ENCODE measurements at places on chromosomes 7 and 10. TPM values are rescaled to one million over a fixed set of nuclear protein-coding genes. Genes with fewer than 3 reads are reported as not detected.

ACSM6 gene
- 7.2 TPM for total RNA-seq

COL17A1 gene
- 5.7 TPM for total RNA-seq

DNA sequence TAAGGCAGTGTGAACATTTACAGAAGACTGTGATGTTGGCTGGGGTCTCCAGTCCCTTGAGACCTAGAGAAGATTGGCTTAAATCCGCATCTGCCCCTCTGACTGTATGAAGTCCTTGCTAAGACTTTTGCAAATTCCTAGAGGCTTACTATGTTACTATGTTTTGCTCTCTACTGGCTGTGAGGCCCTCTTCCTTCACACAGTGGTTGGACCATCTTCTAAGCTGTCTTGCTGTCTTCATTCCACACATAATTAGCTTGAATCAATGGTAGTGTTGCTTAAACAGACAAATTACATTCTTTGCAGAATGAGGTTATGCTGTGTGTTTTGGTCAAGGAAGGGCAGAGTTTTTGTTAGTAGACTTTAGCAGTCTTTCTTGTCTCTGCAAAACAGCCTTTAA lies 658.0 kb downstream of the TYW1 start:
- H3K27ac ChIP-seq: no peak overlapping the region
- no peaks in the 10 kb centered on the region for H3K4me1 ChIP-seq
- H3K27me3 ChIP-seq: no peaks in the 10 kb centered on the region

- H3K27me3 ChIP-seq: no peaks in the 10 kb centered on the region
- peak within 1 kb of the TSS; percentile 18 for H3K27ac ChIP-seq
- H3K4me1 ChIP-seq: peaks cover 19% of the 10 kb centered on the region
These were observed at the start of gene UPK3B for GRCh38 chr7:76509931-76510877. Gene UPK3B (plus strand): TSS chr7:76510552. CDS start chr7:76510653, 101 bp downstream.

DNA sequence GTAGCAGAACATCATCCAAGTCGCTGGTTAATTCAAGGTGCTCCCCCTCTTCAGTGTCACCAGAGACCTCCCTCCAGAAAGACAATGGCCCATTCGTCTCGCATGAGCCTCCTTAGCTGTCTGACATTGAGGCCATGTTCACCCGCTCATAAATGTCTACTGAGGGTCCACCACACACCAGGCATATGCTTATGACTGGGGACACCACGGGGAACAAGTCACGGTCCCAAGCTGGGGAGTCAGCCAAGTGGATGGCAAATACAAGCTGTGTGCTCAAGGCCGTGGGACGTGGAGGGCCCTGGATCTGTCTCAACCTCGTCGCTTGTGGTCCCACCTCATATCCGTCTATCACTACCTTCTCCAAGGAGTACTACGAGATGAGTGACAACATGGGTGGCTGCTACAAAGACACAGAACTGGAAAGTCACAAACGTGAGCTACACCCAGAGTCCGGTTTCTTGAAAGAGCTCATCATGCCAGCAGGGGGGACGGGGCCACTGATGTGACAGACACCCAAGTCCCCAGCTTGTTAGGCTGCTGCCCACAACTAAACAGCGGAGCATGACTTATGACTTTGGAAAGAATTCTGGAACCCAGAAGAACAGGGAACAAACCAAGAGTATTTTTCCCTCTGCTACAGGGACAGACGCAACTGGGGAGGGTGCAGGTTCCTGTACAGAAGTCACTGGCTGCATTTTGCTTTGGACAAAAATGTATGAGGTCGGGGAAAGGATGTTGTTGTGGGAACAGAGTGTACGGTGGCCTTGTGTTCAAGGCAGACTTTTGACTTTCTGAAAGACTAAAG lies 189.6 kb downstream of the COBL start:
- no peaks in the 10 kb centered on the region for H3K4me1 ChIP-seq
- H3K4me3 ChIP-seq: no peak overlapping the region
- no peak for DNase-seq
- peak overlapping the region; percentile 2 for H3K27ac ChIP-seq
- no peaks in the 10 kb centered on the region for H3K27me3 ChIP-seq
- H3K36me3 ChIP-seq: no peaks in the 10 kb centered on the region

- H3K36me3 ChIP-seq: no peaks in the 10 kb centered on the region
- DNase-seq: no peak
- no peak overlapping the region for H3K4me3 ChIP-seq
- no peak overlapping the region for H3K27ac ChIP-seq
- no peaks in the 10 kb centered on the region for H3K27me3 ChIP-seq
- H3K4me1 ChIP-seq: no peaks in the 10 kb centered on the region
These were observed 17.1 kb downstream of the PNLIPRP2 start for GRCh38 chr10:116637830-116638229.

DNA sequence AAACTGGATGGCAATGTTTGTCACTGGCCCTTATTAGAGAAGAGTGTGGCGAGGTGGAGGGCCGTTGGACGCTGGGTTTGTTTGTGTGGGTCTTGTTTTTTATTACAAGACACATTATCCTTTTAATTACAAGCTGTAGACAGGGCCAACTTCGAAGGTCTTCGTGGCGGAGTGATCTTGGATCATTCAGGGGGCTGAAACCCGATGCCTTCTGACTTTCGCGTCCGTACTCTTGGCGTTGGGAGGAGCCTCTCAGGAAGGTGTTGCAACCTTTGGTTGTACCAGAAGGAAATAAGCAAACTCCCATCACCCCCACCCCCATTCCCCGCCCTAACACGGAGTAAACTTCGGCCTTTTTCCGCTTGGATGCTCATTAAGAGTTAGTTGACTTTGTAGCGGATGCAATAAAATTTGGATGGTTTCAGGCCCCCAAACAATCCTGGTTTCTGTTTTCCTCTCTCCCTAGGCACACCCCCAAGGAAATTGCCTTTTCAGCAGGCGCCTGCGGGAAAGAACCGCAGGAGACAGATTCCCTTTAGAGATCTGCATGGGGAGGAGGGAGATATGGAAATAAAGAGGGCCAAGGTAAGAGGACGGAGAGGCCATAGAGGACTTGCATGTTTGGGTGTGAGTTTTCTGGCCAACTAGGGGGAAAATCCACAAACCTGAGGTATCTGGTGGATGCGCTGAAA lies 294.5 kb upstream of the NFE2L3 start:
- no peak for DNase-seq
- H3K36me3 ChIP-seq: no peaks in the 10 kb centered on the region
- H3K27me3 ChIP-seq: peaks cover 94% of the 10 kb centered on the region
- no peak overlapping the region for H3K27ac ChIP-seq

DNA sequence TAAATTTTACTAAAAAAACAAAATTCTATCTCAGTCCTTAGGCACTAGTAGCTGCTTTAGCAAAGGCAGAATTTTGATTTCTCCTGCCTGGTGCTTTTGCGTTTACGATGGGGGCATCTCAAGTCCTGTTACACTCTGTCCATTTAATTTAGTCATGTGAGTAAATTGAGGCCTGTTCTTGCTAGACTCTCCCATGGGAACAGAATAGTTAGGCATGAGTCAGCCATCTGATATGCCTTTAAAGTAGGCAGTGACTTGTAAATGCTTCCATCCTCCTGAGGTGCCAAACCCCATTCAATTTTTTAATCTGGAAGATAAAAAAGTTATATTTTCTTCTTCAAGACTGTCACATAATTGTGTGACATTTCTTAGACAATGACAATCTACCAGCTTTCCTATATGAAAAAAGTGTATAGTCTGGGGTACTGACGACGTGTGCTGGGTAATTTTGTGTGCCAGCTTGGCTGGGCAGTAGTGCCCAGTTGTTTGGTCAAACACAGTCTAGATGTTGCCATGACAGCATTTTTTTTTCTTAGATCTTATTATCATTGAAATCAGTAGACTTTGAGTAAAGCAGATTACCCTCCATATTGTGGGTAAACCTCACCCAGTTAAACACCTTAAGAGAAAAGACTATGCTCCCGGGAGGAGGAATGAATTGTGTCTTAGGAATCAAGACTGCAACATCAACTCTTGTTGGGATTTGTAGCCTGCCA lies 603.4 kb downstream of the SORCS1 start:
- H3K27ac ChIP-seq: no peak overlapping the region
- no peaks in the 10 kb centered on the region for H3K4me1 ChIP-seq
- peaks cover 3% of the 10 kb centered on the region for H3K27me3 ChIP-seq
- no peaks in the 10 kb centered on the region for H3K36me3 ChIP-seq
- H3K4me3 ChIP-seq: no peak overlapping the region

DNA sequence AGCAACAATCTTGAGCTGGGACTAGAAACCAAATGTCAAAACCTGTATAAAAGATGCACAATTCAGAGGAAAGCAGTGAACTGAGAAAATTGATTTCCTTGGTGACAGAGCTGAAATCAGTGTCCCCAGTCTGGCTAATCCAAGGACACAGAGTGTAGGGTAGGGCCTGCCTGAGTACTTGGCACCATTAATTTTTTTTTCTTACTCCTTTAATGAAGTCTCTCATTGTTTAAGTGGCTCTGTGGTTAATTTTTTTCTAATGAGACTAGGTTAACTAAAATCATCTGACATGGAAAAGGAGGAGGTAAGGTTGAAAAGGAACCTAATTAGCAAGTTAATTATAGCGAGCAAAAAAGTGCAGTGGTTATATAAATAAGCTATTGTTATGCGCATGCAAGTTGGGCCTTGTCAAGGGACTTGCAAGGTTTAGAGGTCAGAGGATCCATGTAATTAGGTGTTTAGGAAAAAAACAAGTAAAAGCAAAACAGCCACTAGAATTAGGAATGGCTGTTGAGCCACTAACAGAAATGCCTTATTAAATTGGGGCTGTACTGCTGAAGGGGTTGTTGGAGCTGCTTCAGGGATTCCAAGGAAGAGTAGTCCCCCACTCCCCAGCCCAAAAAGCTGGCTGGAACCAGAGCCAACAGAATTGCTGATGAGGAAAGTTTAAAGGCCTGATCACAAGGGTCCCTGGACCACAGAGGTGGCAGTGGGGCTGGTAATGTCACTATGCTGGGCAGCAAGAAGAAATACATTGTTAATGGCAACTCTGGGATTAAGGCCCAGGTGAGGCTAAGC lies 58.9 kb upstream of the STRIP2 start:
- H3K4me1 ChIP-seq: peaks cover 5% of the 10 kb centered on the region
- peaks cover 9% of the 10 kb centered on the region for H3K36me3 ChIP-seq
- H3K4me3 ChIP-seq: no peak overlapping the region

- H3K27ac ChIP-seq: no peak overlapping the region
- peak; percentile 9 for DNase-seq
- H3K36me3 ChIP-seq: no peaks in the 10 kb centered on the region
- H3K27me3 ChIP-seq: no peaks in the 10 kb centered on the region
These were observed 489.5 kb downstream of the GATA3 start for GRCh38 chr10:8544057-8544380.
